ENCODE measurements at places on chromosomes 5 and 9.

DNA sequence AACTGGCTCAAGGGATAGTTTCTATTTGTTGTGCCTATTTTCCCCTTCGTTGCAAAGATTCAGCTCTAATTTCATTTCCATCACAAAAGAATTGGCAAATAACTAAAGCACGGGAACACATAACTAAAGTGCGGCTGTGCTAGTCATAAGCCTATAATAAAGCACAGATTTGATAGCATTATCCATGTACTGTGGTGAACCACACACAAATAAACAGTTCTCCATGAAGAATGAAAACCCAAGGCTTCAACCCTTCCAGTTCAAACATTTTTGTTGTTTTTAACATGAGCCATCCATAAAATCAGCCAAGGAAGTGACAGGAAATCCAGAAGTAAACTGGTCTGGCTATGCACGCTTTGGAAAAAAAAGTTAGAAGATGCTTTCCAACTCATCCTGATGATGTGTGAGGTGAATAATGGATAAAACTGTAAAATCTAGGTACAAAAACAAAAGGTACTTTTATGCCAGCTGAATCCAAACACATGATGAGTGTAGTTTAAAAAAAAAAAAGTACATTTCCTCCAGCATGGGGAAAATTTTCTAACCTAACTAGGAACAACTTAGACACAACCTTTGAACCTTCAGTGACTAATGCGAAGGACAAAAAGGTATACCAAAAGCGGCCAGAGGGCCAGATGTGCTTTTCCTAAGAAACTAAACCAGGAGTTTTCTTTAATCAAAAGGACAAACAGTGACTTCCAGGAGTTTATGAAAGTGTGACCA, 10.2 kb downstream of the ZNF608 start:
- peak; percentile 90 for DNase-seq

GRCh38 chr9:109421026-109421970, 76.8 kb downstream of the PTPN3 start:
- no peak for DNase-seq

GRCh38 chr5:111254613-111255012, 30.4 kb downstream of the CAMK4 start:
- peak; percentile 53 for DNase-seq

GRCh38 chr9:128383791-128384190, 12.6 kb downstream of the URM1 start:
- DNase-seq = no peak

GRCh38 chr5:66931651-66932050, 264.9 kb downstream of the CD180 start:
- no peak for DNase-seq

DNA sequence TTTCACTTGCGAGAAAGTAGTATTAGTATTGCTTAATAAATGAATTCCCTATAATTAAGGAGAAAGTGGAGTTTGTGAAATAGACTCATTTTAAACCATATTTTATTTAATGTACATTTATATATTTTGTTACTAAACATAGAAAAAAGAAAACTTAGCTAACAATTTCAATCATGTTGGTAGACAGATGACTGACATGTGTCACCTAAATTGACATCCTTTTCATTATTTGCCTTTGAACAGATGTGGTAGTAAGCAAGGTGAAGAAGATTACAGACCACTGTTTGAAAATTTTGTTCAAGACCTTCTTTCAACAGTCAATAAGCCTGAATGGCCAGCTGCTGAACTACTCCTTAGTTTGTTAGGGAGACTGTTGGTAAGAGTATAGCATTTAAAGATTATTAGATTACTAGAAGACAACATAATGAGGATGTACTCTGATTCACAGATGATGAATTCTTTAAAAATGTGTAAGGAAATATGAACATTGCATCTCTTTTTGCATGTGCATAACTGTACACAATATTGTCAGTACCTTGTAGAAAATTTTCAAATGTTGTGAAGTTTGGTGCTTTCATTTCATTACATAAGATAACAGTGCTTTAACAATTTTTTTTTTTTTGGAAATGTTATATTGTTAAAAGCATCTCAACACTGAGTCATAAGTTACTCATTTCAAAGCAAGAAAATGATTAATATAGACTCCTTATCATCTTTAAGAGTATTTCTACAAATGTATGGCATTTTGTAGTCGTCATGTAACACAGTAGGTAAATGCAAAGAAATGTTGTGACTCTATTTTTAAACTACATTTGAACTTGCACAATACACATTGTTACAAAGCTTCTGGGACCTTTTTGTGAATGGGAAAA, 139.5 kb downstream of the NIPBL start:
- DNase-seq = peak; percentile 25

- no peak for DNase-seq
These were observed 9.6 kb downstream of the C9orf152 start for GRCh38 chr9:110198357-110198756.

- peak; percentile 66 for DNase-seq
These were observed 75.2 kb downstream of the LMNB1 start for GRCh38 chr5:126852091-126852571.

DNA sequence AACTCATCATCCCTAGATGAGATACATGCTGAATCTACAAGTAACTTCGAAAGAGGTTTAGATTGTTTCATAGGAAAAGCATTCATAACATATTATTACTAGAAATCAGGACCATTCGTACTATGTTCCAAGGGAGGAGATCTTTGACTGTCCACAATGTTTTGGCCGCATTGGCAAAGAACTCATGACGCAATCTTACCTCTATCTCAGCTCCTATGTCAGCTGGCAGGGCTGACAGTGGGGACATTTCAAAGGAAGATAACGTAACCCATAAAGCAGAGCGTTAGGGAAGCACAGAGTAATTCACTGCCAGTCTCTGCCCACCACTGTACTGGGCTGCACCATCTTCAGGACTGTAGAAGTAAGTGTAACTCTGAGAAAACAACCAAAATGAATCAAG, 69.7 kb downstream of the EFNA5 start:
- no peak for DNase-seq

- DNase-seq = peak; percentile 47
These were observed 3.3 kb downstream of the RNF20 start for GRCh38 chr9:101536938-101537337.

GRCh38 chr5:73591102-73591695, 25.7 kb downstream of the UTP15 start:
- peak; percentile 95 for DNase-seq

Data from fibroblast of mammary gland (primary cell).